WTC11 (cell line): ENCODE measurements at places on chromosomes 4 and X.

DNA sequence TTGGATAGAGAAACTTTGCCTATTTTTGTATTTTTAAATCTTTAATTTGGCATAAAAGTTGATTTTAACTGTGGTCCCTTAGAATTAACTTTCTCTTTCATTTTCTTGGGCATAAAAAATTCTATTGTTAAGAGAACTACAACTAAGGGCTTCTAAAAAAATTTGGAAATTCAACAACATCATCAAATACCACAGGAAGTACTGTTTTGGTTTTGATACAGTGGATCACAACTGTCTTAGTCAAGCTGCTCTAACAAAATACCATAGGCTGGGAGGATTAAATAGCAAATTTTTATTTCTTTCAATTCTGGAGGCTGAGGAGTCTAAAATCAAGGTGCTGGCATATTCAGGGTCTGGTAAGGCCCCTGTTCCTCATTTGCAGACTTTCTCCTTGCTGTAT lies 19.9 kb upstream of the NPFFR2 start:
- no peak overlapping the region for H3K4me3 ChIP-seq
- no peak overlapping the region for H3K27ac ChIP-seq
- DNase-seq: no peak
- no peaks in the 10 kb centered on the region for H3K4me1 ChIP-seq

GRCh38 chrX:38220024-38220414 lies 652 bp downstream of the SRPX start:
- no peaks in the 10 kb centered on the region for H3K36me3 ChIP-seq
- H3K27ac ChIP-seq: no peak overlapping the region

DNA sequence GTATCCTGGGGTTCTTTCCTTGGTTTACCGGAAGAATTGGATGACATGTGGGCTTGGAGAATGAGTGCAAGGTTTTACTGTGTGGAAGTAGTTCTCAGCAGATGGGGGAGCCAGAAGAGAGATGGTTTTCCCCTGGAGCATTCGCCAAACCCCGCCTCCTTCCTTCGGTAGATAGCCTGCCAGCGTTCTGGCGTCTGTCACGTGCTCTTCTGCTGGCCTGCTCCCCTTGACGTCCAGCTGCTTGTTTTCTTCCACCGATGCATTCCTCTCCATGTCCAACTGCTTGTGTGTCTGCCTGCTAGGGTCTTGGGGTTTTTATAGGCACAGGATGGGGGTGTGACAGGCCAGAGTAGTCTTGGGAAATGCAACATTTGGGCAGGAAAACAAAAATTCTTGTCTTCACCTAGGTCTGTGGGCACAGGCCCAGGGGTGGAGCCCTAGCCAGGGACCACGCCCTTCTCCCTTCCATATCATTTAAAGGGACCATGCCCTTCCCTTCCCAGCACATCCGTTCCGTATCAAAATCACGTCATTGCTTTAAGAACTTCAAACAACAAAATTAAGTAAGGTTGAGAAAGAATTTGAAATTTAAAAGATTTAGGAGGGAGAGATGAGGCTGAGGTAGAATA lies 538.7 kb upstream of the SMIM31 start:
- peak; percentile 14 for DNase-seq
- no peaks in the 10 kb centered on the region for H3K27me3 ChIP-seq
- peaks cover 6% of the 10 kb centered on the region for H3K4me1 ChIP-seq
- no peak overlapping the region for H3K27ac ChIP-seq
- no peak overlapping the region for H3K4me3 ChIP-seq
- H3K36me3 ChIP-seq: peaks cover 4% of the 10 kb centered on the region

- H3K36me3 ChIP-seq: no peaks in the 10 kb centered on the region
- H3K4me1 ChIP-seq: peaks cover 43% of the 10 kb centered on the region
- no peaks in the 10 kb centered on the region for H3K27me3 ChIP-seq
Observed at GRCh38 chr4:37054531-37055077, 189.9 kb upstream of the NWD2 start.

DNA sequence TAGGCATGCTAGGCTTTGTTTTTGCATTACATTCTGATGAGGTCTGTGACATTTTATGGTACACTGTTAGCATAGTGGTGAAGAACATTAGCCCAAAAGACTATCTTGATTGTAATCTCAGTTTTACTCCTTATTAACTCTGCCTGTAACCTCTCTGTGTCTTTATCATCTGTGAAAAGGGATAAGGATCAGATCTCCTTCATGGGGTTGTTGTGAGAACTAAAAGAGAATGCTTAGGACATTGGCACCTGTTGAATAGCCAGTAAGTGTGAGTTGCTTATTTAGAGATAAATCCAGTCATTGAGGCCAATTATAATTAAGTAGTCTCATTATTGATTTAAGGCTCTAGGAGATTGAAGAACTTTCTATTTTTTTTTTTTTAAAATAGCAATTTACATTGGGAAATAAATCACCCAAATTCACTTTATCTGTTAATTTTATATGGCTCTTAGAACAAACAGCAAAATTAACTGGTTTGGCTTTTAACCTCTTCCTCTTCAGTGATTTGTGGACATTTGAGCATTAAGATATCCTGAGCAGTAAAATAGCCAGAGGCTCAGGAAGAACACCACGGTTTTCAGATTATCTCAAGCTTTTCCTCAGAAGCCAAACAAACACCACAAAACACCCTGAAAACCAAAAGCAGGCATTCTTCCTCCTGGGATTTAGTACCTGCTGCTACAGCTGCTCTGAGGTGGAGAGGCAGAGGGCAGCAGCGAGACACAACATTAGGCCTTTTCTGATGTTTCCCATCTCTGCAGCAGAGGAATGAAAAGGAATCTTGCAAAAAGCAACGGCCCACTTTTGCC lies 192.9 kb downstream of the ARHGAP10 start:
- peak; percentile 48 for DNase-seq
- no peak overlapping the region for H3K4me3 ChIP-seq
- no peak overlapping the region for H3K27ac ChIP-seq
- no peaks in the 10 kb centered on the region for H3K27me3 ChIP-seq

GRCh38 chrX:149198980-149199732 lies 305.9 kb downstream of the IDS start:
- 0 out of 2 replicates have a peak, but pooled peaks cover 2% of the 10 kb centered on the region for H3K36me3 ChIP-seq
- H3K4me1 ChIP-seq: no peaks in the 10 kb centered on the region
- no peak overlapping the region for H3K4me3 ChIP-seq
- no peaks in the 10 kb centered on the region; the same call in 1 of the 2 replicates for H3K27me3 ChIP-seq
- no peak for DNase-seq

DNA sequence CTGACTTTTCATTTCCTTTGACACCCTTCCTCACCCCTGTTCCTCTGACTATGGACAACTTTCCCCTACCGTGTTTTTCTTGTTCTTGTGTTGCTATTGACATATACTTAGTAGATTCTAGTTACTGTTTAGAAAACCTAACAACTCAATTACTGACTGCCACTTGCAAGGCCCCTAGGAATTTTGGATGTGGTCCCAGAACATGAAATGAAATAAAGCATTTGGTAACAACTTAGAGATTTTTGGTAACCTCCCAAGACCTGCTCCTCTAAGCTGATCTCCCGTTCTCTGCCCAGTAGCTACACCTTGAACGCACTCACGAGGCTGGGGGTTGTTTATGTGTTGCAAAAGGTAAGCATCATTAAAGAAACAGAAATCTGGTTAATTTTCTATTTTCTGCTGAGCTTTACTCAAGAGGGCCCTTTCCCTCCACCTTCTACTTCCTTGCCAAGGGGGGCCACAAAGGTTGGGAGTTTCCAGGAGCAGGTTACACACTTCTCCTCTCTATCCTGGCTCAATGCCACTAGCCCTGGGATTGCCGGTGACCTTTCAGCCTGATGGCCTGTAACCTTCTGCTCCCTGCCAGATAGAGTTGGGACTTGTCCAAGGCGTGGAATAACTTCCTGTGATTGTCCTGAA lies 20.5 kb downstream of the GAB3 start:
- H3K27ac ChIP-seq: no peak overlapping the region
- H3K36me3 ChIP-seq: no peaks in the 10 kb centered on the region
- no peak overlapping the region for H3K4me3 ChIP-seq
- no peak for DNase-seq
- peaks cover 12% of the 10 kb centered on the region for H3K4me1 ChIP-seq

DNA sequence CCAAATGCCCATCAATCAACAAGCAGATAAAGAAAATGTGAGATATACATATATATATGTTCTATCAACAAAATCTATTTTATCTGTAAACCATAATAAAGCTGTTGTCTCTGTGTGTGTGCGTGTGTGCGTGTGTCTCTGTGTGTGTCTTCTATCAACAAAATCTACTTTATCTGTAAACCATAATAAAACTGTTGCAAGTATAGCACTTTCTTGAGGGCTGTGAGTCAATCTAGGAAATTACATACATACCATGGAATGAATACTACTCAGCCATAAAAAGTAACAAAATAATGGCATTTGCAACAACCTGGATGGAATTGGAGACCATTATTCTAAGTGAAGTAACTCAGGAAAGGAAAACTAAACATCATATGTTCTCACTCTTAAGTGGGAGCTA lies 12.5 kb upstream of the PLK4 start:
- peaks cover 3% of the 10 kb centered on the region for H3K36me3 ChIP-seq
- H3K4me3 ChIP-seq: no peak overlapping the region
- no peak for DNase-seq
- no peak overlapping the region for H3K27ac ChIP-seq
- H3K4me1 ChIP-seq: peaks cover 3% of the 10 kb centered on the region; the same call in 1 of the 2 replicates

DNA sequence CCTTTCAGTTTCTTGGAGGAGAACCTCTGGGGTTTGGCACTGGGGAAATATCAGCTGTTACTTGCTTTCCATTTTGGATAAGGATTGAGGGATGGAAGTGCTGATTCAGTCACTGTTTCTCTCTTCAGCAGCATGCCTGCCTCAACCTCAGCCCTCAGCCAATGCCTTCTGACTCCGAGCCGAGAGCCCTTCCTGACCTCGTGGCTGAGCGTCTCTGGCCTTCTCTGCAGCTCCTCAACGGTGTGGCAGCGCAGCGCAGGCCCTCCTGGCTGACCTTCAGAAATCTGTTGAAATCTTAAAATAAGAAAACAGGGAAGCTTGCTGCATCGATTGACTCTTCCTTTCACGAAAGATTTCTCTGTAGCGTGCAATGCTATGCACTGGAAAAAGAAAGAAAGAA lies 434.3 kb upstream of the FAT1 start:
- H3K4me1 ChIP-seq: no peaks in the 10 kb centered on the region
- DNase-seq: no peak
- H3K27ac ChIP-seq: no peak overlapping the region
- peaks cover 17% of the 10 kb centered on the region for H3K36me3 ChIP-seq
- no peaks in the 10 kb centered on the region for H3K27me3 ChIP-seq

GRCh38 chr4:79210636-79211049 lies 115.2 kb downstream of the NAA11 start:
- DNase-seq: no peak
- H3K36me3 ChIP-seq: peaks cover 13% of the 10 kb centered on the region
- no peak overlapping the region for H3K4me3 ChIP-seq
- H3K27ac ChIP-seq: no peak overlapping the region

DNA sequence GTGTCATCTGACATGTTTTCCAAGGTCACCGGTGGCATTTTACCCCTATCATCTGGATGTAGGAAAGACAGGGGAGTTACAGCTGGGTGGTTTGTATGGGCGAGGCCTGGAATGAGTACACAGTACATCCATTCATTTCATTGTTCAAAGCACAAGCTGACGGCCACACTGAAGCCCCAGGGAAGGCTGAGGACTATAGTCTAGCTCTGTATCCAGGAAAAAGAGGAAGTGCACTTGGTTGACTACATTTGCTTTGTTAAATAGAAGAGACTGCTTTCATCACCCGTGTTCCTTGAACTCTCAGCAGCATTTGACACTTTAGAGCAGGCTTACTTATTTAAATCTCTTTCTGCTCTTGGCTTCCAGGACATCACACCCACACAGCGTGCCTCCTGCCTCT lies 1041.0 kb upstream of the TENM3 start:
- H3K4me1 ChIP-seq: no peaks in the 10 kb centered on the region
- no peak overlapping the region for H3K4me3 ChIP-seq
- no peak for DNase-seq
- H3K27me3 ChIP-seq: no peaks in the 10 kb centered on the region

- 0 out of 2 replicates have a peak overlapping the region, but pooled peaks have one; percentile 88 for H3K27ac ChIP-seq
- no peak overlapping the region for H3K4me3 ChIP-seq
- peaks cover 24% of the 10 kb centered on the region for H3K4me1 ChIP-seq
- no peaks in the 10 kb centered on the region for H3K27me3 ChIP-seq
- no peak for DNase-seq
Observed at GRCh38 chr4:23234018-23234417, 541.3 kb downstream of the GBA3 start.

DNA sequence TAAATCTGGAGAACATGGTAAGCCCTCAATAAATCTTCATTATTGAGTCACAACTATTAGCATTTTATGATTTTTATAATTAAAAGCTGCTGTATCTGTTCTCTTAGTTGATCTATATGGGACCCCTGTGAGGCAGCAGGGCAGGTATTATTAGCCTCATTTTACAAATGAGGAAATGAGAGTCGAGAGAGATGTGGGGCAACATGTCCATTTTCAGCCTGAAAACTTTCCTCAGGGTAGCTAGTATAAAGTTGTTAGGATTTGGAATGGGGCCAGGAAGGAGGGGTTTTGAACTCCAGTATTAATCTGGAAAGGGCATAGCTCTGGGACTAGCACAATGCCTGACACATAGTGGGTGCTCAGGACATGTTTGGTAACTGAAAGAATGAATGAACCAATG lies 191.7 kb upstream of the GPC4 start:
- no peaks in the 10 kb centered on the region for H3K27me3 ChIP-seq
- H3K4me3 ChIP-seq: no peak overlapping the region
- no peak for DNase-seq
- H3K36me3 ChIP-seq: no peaks in the 10 kb centered on the region
- no peak overlapping the region for H3K27ac ChIP-seq

- H3K36me3 ChIP-seq: no peaks in the 10 kb centered on the region
- H3K27me3 ChIP-seq: no peaks in the 10 kb centered on the region
- H3K4me3 ChIP-seq: no peak overlapping the region
- H3K27ac ChIP-seq: no peak overlapping the region
Observed at GRCh38 chr4:158079661-158080060, 93.2 kb downstream of the GASK1B start.

- peaks cover 54% of the 10 kb centered on the region for H3K4me1 ChIP-seq
- no peak for DNase-seq
- peak overlapping the region; percentile 31 for H3K27ac ChIP-seq
- H3K27me3 ChIP-seq: no peaks in the 10 kb centered on the region
- no peaks in the 10 kb centered on the region for H3K36me3 ChIP-seq
Observed at GRCh38 chr4:175772170-175772705, 39.8 kb downstream of the GPM6A start.

- H3K4me1 ChIP-seq: peaks cover 11% of the 10 kb centered on the region
- no peaks in the 10 kb centered on the region for H3K27me3 ChIP-seq
- H3K36me3 ChIP-seq: no peaks in the 10 kb centered on the region
Observed at GRCh38 chr4:76206222-76206942, 7.2 kb downstream of the SCARB2 start.

GRCh38 chr4:126364311-126364911 lies 1049.7 kb downstream of the FAT4 start:
- peaks cover 4% of the 10 kb centered on the region; the same call in 1 of the 2 replicates for H3K36me3 ChIP-seq
- DNase-seq: no peak
- H3K27me3 ChIP-seq: no peaks in the 10 kb centered on the region
- H3K4me1 ChIP-seq: peaks cover 34% of the 10 kb centered on the region

DNA sequence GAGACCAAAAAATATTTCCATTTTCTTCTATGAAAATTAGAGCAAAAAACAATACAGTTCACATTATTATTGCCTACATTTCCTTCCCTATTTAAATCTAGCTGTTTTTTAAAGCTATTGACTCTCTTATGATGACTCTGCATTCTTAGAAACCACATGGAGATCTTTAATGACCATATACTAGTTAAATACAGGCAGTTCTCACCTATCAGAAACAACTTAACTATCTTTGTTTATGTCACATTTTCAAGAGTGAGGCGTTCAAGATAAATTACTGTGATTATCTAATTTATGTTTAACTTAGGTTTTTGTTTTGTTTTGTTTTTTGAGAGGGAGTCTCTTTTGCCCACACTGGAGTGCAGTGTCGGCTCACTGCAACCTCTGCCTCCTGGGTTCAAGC lies 3.0 kb downstream of the CISD2 start:
- peaks cover 35% of the 10 kb centered on the region for H3K4me1 ChIP-seq
- no peaks in the 10 kb centered on the region for H3K27me3 ChIP-seq
- no peak for DNase-seq
- H3K27ac ChIP-seq: peak overlapping the region; percentile 77
- peaks cover 46% of the 10 kb centered on the region for H3K36me3 ChIP-seq
